ENCODE measurements at places on chromosomes 7 and 10.

DNA sequence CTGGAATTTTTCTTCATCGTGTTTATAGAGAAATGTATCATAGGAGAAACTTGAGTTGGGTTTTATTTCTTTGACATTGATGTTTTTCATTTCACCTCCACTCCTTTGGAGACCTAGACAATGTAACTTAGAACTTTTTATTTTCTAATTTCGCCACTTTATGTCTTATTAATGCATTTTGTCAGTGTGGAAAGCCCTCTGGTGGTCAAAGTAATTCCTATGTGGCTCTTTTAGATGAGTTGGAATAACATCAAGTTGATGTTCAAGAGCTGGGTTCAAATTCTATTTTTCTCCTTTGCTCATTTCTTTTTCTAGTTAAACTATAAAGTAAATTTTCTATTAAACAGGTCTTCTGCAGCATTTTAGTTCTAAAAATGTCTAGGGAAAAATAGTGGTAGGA, 478.6 kb downstream of the LRMDA start:
- no peak for DNase-seq

GRCh38 chr10:51911723-51912122, 212.3 kb upstream of the CSTF2T start:
- DNase-seq, result no peak

GRCh38 chr7:151382079-151382885, 27.6 kb downstream of the WDR86 start:
- DNase-seq, result no peak

GRCh38 chr7:12066004-12066403, 145.1 kb upstream of the TMEM106B start:
- DNase-seq, result no peak

- DNase-seq, result no peak
These were observed 337.1 kb downstream of the RNLS start for GRCh38 chr10:88245974-88246511.

DNA sequence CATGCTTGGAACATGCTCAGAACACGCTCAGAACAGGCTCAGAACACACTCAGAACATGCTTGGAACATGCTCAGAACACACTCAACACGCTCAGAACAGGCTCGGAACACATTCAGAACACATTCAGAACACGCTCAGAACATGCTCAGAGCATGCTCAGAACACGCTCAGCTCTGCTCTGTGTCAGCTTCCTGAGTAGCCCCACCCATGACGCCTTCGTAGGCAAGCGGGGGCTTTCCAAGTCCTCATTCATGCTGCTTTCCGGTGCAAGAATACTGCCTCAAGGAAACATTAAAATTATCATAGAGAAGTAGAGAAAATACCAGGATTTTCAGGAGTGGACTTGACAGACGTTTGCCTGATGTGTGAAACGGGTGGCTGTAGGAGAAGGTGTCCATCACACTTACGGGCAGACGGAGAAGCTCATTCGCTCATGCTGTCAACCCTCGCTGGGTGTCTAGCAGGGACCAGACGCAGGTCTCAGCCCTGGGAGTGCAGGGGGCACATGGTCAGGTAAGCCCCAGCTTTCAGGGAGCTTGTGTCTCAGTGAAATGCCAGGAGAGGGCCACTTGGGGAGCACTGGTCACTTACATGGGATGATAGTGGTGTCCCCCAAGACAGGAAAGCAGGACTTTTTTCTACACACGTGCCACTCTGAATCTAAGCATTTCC, 24.7 kb downstream of the EN2 start:
- no peak for DNase-seq

GRCh38 chr7:6284055-6284400, 11.6 kb upstream of the CYTH3 start:
- DNase-seq, result no peak

GRCh38 chr7:5063698-5064097, 18.0 kb downstream of the RBAK start:
- no peak for DNase-seq

- DNase-seq, result no peak
These were observed 18.6 kb upstream of the MEST start for GRCh38 chr7:130473289-130473688.

GRCh38 chr7:73530800-73531199, 8.7 kb upstream of the BAZ1B start:
- DNase-seq, result no peak
